ENCODE measurements at places on chromosomes 4 and X.

- DNase-seq, result no peak
These were observed 110.7 kb downstream of the ARAP2 start for GRCh38 chr4:36133658-36134057.

DNA sequence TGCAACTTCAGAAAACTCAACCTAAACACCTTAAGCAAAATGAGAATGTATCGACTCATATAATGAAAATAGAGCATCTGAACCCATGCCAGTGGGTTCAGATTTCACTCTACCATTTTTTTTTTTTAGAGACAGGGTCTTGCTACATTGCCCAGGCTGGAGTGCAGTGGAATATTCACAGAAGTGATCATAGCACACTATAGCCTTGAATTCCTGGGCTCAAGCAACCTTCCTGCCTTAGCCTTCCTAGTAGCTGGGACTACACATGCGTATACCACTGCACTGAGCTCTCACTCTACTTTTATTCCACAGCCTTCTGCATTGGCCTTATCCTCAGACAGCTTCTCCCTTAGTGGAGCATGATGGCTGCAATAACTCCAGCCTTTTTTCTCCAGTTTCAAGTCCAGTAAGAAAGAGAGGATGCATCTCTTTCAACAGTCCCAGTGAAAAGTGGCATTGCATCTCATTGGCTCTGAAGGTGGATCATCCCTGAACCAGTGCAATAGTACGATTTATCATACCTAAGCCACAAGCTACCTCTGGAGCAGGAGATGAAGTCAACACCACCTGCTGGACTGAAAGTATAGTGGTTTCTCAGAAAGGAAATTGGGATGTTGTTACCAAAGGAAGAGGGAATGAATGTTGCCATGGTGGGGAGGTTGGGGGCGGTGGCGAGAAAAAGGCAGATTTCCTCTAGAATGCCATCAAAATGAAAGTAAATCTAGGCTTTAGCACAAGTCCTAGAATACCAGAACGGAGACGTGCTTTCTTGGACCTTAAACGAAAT, 2.0 kb upstream of the SOD3 start:
- no peak for DNase-seq

- DNase-seq, result no peak
These were observed 65.2 kb upstream of the FAM47B start for GRCh38 chrX:34877436-34877835.

DNA sequence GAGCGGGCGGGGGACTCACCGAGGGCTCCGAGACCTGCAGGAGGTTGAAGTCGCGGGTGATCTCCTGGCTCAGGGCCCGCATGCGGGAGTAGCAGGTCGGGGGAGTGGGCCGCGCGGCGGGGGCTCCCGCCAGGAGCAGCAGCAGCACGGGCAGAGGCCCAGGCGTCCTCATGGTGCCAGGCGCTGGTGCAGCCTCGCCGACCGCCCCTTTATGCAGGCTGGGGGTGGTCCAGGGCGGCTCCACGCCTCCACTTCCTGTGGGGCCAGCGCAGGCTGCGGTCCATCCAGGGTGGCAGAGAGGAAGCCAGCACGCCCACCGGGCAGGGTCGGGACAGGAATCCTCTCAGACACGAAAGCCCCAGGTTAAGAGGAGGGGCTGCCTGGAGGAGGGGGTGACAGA, at the start of gene CYTL1:
TSS of gene CYTL1 (minus strand) at position 185 of the 400 bp plus-strand sequence. CDS start at position 172, 13 bp downstream.
- DNase-seq, result no peak

DNA sequence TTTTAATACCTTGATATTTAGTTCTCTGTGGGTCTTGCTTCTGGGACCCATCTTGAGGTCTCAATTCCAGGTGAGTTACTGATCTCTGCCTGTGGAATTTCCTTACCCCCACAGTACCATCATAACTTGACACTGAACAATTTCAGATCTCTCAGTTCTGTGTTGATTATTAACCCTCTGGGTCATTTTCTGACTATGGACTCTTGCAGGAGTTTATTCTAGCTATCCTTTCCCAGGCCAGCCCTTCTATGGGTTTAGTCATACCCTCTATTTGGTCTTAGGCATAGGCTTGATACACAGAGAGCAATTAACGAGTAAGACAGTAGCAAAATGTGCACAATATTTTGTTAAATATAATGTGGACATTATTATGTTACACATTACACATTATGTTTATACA, 3.7 kb upstream of the SPARCL1 start:
- DNase-seq, result no peak

DNA sequence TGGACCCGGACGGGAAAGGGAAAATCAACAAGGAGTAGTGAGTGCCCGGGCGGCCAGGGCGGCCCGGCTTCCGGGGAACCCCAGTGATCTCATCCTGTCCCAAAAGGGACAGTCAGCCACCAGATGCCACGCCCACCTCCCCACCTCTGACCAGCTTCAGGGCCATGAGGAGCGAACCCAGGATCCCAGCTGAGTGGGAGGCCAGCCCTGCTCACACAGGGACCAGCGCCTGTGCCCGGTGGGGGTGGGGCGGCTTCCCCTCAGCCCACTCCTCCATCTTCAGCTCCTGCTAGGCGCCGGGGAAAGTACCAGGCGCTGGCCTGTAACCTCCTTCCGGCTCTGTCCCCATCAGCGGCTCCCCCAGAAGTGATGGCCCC, 6.2 kb downstream of the MYL5 start:
- DNase-seq, result no peak

DNA sequence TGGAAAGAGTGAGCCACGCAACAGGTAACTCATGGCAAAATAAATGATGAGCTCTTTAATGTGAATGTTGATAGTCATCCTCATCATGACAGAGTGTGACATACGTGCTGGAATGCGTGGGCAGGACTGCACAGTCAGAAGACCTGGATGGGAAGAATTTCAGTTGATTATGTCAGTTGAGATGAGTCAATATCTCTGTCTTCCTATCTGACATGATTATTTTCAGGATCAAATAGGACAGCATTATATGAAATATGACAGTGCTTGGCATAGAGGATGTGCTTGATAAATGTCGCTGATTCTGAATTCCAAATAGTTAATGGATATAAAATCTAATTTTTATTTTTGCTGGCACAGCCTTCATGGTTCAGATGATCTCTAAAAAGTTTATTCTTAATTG, 95.1 kb downstream of the IL15 start:
- DNase-seq, result no peak

DNA sequence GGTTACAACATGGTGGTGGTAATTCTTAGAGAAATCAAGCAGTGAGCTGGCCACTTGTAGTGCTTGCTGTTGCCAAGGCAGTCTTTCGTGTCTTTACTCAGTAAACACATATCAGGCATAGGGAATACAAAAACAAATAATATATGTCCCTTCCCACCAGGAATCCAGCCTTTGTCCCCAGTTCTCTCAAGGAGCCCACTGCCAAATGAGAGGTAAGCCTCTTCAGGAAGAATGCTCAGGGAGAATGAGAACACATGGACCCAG, 421 bp upstream of the PLAC1 start:
- DNase-seq, result no peak

GRCh38 chr4:53484911-53485657, 106.2 kb downstream of the LNX1 start:
- no peak for DNase-seq

GRCh38 chr4:110518889-110519490, 43.0 kb downstream of the ENPEP start:
- DNase-seq, result no peak

DNA sequence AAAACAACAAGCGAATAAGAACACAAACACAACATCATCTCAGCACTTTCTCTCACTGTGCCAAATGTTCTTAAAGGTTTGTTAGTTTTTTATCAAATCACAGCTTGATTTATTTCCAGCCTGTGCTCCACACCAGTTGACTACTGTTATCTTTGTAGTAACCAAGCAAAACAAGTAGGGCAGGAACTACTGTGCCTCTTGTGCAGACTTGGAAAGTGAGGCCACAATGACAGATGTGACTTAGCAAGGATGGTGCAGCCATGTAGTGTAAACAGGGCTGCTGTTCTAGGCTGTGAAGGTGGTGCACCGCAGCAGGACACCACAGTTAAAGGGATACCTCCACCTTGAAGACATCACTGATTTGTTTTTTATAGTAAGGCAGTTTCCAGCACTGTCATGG, 170.0 kb downstream of the IL1RAPL1 start:
- no peak for DNase-seq

- DNase-seq, result no peak
These were observed 554.1 kb upstream of the MAGEB2 start for GRCh38 chrX:29661290-29661689.

DNA sequence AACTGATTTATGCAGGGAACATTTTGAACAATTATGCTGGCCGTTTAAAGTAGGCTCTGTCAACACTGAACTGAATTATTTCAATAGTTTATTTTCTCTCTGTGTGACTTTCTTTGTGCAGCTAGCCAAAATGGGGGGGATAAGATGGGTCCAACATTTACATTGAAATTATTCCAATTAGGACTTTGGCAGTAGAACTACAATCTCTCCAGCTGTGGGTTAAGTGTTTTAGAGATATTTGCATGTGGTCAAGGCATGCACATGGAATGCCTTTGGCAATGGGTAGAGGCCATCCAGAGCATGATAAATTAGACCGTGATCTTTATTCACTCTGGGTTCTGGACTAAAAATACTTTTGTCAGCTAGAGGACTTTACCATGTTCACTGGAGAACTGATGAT, 107.9 kb upstream of the ELOVL6 start:
- no peak for DNase-seq

GRCh38 chrX:136745215-136746173, 35.2 kb downstream of the ARHGEF6 start:
- DNase-seq, result no peak

GRCh38 chr4:94508296-94508695, 56.6 kb downstream of the PDLIM5 start:
- DNase-seq, result no peak

GRCh38 chr4:128241425-128241913, 46.1 kb downstream of the PGRMC2 start:
- DNase-seq, result no peak

GRCh38 chr4:142858446-142858845, 12.3 kb upstream of the INPP4B start:
- no peak for DNase-seq

- no peak for DNase-seq
These were observed 107.0 kb downstream of the ARAP2 start for GRCh38 chr4:36137336-36137735.

All from activated effector memory CD4-positive, alpha-beta T cell treated with anti-CD3 and anti-CD28 coated beads, Interleukin-2, amount 50 U/mL, for 16 hours (primary cell).